NCI-H774 (cell line): ENCODE measurements at places on chromosomes 7 and 10.

GRCh38 chr10:22479419-22479818 is 134.1 kb downstream of the SPAG6 start:
- no peak for DNase-seq

DNA sequence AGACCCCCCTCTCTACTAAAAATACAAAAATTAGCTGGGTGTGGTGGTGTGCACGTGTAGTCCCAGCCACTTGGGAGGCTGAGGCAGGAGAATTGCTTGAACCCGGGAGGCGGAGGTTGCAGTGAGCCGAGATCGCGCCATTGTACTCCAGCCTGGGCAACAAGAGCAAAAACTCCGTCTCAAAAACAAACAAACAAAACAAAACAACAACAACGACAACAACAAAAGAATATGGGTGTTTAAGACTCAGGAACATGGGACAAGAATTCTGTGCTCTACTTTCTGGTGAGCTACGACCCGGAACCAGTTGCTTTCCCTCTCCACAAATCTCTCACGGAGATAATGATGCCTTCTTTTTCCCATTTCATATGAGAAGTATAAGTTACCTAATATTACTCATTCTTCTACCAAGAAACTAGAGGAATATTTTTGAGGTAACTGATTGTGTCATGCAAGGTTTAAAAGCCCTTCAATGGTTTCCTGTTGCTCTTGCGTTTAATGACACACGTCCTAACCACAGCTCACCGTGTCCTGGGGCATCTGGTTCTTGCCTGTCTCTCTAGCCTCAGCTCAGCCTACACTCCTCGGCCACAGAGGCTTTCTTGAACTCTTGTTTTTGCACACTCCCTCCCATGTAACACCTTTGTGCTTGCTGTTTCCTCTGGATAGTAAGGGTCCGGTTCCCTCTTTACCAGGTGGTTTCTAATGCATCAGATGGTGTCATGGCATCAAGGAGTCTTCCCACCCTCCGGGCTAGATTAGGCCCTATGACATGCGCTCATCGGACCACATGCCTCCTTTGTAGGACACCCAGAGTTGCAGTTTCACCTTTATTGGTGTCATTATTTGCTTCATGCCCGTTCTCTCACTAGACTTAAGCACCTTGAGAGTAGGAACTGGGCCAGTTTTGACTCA is 67.5 kb downstream of the PFKFB3 start:
- no peak for DNase-seq

DNA sequence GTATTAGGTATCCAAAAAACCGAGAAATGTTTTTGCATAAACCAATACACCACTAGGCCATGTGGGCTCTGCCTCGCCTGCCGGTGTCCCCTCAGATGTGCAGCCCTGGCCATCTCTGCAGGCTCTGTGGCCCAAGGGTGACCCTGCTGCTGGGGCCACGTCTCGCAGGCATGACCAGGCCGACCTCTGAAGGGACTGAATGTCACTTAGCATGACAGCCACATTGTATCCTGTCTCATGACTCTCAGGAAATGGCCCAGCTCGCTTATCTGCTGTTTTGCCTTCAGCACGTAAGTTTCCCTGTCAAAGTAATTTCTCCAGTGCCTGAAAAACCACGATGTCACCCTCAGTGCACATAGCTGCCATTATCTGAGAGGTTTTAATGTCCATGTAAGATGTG is 49.5 kb upstream of the ZNF32 start:
- DNase-seq = no peak

DNA sequence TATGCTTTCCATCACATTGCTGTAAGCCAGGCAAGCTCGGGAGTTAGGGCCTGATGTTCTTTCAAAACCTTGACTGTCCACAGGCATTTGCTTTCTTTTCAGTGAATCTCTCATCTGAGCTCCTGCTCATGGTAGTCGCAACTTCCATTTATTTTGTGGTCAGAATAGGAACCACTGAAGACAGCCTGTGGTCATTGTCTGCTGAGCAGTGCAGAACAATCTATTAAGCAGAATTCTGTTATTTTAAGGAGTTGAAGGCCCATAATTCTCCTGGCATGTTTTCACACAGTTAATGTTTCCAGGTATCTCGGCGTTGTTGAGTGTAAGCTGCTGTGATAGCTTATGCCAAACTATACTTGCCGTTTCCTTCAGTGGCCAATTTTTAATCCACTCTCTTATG is 491.1 kb upstream of the AKR1E2 start:
- no peak for DNase-seq

DNA sequence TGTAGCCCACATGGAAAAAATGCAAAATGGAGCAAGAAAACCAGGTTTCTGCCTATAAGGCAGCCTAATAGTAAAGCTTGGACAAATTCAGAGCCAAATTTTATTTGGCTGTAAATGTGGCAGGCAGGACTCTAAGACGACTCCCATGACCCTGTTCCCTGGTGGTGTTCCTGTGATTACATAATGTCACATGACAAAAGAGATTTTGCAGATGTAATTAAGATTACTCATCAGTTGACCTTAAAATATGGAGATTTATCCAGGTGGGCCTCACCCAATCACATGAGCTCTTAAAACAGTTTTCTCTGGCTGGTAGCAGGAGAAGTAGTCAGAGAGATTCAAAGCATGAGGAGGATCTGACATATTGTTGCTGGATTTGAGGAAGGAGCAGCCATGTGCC is 303.1 kb upstream of the IMMP2L start:
- no peak for DNase-seq

DNA sequence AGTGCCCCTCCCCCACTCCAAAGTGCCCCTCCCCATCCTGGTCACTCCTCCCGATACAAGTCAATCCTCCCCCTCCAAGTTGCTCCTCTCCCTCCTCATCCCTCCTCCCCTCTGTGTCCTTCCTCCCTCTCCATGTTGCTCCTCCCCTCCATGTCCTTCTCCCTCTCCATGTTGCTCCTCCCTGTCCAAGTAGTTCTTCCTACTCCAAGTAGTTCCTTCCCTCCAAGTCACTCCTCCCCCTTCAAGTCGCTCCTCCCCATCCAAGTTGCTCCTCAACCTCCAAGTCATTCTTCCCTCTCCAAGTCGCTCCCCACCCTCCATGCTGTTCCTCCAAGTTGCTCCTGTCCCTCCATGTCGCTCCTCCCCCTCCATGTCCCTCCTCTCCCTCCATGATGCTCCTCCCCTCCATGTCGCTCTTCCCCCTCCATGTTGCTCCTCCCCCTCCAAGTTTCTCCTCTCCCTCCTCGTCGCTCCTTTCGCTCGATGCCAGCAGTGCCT is 8.6 kb upstream of the WBP1L start:
- no peak for DNase-seq

- DNase-seq = no peak
Observed at GRCh38 chr7:15832996-15833395, 146.5 kb upstream of the MEOX2 start.

- DNase-seq = no peak
Observed at GRCh38 chr7:86778271-86778670, 134.6 kb downstream of the GRM3 start.

DNA sequence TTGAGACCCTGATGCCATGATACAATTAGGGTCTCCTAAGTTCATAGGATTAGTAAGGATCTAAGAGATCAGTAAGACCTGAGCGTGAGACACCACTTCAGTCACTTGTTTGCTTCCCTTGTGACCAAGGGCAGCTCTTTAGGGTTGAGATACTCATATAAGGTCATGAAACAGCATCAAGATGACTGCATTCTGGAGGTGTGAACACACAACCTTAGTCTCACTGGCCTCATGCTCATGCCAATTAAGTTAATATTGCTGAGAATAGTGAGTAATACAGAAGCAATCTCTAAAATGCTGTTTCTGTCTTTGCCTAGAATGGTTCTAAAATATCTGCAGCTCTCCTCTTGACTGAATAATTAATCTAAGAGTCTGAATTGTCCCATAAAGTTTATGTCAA is 39.6 kb upstream of the KLHL7 start:
- DNase-seq = no peak

DNA sequence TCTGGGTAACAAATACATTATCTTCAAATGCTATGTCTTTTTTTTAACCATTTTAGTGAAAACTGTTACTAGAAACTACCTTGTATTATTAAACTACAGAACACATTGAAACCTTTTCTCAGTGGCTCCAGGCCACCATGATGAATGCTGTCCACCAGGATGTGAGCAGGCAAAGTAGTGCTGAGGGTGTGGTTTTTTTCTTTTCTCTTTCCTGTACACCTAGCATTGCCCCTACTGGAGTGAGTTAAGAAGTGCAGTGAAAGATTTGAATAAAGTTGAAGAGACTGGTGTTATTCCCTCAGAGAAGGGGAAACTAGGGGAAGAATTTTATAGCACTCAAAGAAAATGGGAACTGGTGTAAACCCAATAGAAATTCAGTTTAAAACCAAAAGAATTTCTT is 120.0 kb upstream of the SAMD8 start:
- no peak for DNase-seq

DNA sequence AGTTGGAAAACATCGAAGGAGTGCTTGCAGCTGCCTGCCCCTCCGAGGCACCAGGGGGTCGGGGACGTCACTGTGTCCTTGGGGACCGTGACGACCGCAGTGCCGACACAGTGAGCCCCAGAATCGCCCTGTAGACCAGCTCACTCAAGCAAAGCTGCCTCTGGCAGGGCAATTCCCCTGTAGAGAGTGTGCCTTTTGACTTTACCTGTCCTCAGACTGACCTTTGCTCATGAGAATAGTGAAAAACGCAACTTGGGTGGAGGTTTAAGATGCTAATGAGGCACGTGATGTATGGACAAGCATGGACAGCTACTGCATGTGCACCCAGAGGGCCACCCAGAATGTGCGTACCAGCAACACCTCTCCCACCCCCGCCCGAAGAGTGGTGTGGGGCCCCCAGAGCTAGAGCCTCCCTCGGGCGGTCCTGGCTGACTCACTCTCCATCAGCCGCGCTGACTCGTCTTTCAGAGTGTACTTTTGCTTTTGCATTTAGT is 271.9 kb downstream of the ADARB2 start:
- DNase-seq = no peak

- DNase-seq = no peak
Observed at GRCh38 chr7:157814931-157815705, 478.3 kb downstream of the DNAJB6 start.

DNA sequence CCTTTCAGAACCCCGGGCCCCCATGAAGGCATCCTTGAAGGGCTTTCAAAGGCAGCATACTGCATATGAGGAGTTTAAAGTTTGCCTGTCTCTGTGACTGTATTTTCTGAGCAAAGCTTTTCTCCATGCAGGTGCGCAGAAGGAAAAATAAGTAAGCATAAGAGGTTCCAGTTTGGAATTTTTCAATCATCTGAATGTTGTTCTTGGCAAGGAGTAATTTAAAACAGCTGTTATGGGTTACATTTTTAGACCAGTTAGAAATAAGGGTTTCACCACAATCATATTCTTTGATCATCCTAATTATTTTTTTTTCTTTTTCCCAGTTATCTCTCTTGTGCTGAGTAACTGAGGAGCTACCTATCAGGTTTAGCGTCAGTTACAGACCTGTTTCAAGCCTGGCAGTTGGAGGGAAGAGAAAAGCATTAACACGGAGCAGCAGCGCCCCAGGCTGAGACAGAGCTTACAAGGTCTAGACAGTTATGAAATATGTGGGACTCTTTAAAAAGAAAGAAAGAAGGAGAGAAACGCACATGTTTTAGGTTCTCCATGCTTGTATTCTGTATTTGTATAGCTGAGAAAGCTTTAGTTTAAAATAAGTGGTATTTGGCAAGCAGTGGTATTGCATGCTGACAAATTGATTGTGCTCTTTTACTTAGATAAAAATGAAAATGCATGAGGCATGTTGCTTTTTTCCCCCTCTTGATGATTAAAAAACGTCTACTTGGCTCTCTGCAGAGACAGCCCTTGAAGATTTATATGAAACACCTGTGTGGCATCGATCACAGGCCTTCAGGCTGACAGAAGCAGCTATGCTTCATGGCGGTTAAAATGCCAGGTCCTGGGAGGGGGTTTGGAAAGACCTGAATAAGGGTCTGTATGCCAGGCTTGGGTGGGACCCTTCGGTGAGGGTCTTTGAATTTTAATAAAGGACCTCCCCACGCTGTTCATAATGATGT is 157.6 kb downstream of the GRK5 start:
- DNase-seq = no peak

- DNase-seq = no peak
Observed at GRCh38 chr7:42986213-42986612, 54.0 kb downstream of the MRPL32 start.

- DNase-seq = no peak
Observed at GRCh38 chr10:96401036-96401435, 42.2 kb upstream of the OPALIN start.

DNA sequence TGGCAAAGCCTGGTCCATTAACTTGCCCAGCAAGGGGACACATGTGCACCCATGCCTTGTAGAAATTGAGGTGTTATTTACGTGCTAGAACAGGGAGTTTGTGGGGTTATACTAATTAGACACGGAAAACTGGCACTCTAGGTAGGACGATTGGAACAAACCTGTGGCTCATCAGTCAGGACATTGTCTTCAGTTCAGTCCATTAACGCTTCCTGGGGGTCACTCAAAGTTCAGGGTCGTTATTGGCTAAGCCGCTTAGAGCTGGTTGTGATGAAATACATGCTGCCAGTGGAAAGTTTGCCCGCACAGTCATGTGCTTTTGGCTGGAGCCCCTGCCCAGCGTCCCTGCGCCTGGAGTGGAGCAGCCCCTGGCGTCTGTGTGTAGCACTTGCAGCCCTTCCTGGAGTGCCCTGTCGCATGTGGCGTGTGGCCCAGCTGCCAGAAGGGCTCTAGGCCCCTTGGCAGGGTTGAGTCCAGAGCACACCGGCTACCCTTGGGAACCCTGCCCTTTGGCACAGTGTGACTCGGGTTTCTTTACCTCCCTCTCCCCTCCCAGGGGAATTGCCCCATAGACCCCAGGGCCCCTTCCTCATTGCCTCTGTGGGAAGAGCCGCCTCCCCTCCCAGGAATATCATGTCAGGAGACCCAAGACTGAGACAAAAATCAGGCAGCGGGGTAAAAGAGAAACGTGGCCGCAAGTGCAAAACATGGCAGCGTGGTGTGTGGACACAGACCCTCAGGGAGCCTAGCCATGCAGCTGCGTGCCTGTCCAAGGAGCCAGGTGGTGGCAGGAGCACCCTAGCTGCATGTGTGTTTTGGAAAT is 9.8 kb downstream of the ZNF775 start:
- no peak for DNase-seq

- DNase-seq = no peak
Observed at GRCh38 chr7:27115221-27116026, 12.9 kb upstream of the HOXA2 start.

GRCh38 chr7:117095055-117095454 is 141.8 kb downstream of the ST7 start:
- no peak for DNase-seq

DNA sequence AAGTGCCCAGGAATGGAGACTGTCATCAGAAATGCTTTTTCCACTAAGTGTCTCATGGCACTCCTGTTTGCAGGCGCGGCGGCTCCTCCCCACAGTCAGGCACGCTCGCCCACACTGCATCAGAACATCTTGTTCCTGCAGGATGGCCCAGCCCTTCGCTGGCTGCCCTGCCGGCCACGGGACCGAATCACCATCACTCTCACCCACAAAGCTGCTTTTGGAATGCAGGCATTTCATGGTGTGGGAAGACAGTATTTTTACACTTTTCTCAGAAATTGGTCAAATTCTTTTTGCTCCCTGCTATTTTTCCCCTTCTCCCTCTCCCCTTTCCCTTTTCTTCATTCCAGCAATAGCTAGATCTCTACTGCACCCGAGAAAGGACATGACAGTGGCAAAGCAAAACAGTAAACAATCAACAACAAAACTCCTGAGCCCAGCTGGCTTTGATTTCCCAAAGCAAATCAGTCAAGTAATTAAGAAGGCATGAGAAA is 176.1 kb upstream of the TNS3 start:
- DNase-seq = no peak
